ENCODE measurements at places on chromosomes 4 and X.

GRCh38 chrX:20217271-20217670 is 49.4 kb downstream of the RPS6KA3 start:
- DNase-seq = peak; percentile 62

DNA sequence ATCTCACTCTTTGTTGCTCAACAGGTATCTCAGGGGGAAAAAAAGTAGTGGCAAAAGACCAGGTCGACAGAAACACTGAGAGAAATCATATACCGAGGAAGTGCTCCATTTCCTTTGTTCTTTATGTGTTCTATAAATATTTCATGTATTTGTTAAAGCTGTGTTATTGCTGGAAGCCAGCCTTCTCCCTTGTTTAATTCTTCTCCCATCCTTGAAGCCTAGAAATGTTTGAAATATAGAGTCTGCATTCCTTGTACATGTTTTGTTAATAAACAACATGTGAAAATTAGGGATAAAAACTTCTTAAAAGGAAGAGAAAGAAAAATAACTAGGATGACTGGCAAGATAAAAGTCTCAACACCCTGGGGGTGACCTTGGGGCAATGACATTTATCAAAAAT is 186.2 kb downstream of the ANKRD50 start:
- DNase-seq = no peak

DNA sequence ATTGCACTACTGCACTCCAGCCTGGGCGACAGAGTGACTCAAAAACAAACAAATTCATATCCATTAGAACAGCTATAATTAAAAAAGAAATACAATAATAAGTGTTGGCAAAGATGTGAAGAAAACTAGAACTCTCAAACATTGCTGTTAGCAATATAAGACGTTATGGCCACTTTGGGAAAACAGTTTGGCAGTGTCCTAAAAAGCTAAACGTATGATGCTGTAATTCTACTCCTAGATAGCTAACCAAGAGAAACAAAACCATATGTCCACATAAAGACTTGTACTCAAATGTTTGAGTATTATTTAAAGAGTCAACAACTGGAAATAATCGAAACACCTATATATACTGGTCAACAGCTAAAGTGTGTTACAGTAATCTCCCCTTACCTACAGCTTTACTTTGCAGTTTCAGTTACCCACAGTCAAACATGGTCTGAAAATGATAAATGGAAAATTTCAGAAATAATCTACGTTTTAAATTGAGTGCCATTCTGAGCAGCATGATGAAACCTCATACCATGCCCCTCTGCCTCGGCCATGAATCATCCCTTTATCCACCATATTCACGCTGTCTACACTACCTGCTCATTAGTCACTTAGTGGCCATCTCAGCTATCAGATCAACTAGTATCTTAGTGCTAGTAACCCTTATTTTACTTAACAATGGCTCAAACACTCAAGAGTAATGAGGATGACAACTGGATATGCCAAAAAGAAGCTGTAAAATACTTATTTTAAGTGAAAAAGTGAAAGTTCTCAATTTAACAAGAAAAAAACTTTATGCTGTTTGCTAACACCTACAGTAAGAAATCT is 4.9 kb downstream of the ELF2 start:
- no peak for DNase-seq

GRCh38 chr4:1760521-1761071 is 32.5 kb upstream of the FGFR3 start:
- no peak for DNase-seq

DNA sequence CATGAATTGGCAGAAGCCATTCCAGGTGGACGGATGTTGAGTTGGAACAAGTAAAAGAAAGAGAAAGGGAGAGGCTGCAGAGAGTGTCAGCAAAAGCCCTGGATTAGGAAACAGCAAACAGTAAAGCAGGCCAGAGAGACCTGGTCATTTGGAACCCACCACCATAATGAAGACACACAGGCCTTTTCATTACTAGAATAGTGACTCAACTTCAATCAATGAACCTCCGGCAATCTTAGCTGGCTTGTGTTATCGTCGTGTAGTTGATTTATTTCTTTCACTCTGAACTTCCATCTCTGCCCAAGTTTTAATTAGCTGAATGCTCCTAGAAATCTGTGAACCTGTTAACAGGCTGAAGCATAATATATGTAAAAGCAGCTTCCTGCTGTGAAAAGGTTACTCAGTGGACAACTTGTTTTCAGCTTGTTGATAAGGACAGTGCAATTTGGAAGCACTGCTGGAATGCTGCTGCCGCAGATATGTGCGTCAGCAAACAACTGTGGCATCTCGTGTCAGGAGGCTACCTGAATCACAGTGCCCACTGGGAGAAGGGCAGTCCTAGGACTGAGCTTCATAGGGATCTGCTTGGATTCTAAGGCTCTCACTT is 68.8 kb downstream of the SPANXN4 start:
- DNase-seq = no peak

GRCh38 chr4:56575820-56576429 is 70.3 kb downstream of the ARL9 start:
- DNase-seq = peak; percentile 37

- no peak for DNase-seq
These were observed 67.3 kb downstream of the SPRY1 start for GRCh38 chr4:123463869-123464268.

GRCh38 chr4:20592663-20593062 is 107.6 kb upstream of the PACRGL start:
- DNase-seq = no peak

GRCh38 chr4:54838301-54838700 is 180.5 kb downstream of the KIT start:
- DNase-seq = no peak

- no peak for DNase-seq
These were observed 6.2 kb upstream of the CSF2RA start for GRCh38 chrX:1262369-1262768.

GRCh38 chr4:149279331-149279730 is 536.3 kb downstream of the IQCM start:
- DNase-seq = no peak

- DNase-seq = peak; percentile 67
These were observed 97.3 kb upstream of the DCLK2 start for GRCh38 chr4:149980941-149981340.

DNA sequence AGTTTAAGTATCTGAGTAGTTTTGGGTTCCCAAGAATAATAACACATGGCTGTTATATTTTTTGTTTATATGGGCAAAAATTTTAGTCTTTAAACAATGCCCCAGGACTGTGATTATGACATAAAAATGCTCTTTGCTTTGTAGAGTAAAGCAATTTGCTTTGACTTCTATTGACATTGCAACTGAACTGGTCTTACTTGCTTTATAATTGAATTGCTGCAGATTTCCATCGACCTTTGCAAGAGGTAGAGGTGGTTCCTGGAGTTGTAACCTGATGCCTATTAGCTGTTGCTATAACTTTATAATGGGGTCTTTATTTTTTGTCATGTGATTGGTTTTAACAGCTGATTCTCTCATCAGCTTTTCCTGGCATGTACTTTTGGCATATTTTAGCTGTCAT is 302.9 kb downstream of the ARHGAP10 start:
- no peak for DNase-seq

DNA sequence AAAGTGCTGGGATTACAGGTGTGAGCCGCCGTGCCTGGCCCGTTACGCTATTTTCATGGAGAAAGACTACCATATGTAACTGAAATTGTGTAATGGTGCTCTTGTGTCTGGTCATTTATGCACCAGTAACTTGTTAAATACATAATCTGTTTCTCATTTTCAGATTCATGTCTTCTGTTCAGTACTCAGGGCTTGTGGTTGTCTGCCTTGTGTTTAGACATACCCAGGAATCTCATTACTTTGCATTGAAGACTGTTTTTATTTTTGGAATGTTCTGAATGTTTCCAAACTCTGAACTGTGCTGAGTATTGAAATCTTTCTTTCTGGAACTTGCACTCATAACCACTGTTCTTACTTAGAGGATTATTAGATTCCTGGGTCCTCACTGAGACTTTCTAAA is 52.8 kb downstream of the PDLIM5 start:
- DNase-seq = no peak

DNA sequence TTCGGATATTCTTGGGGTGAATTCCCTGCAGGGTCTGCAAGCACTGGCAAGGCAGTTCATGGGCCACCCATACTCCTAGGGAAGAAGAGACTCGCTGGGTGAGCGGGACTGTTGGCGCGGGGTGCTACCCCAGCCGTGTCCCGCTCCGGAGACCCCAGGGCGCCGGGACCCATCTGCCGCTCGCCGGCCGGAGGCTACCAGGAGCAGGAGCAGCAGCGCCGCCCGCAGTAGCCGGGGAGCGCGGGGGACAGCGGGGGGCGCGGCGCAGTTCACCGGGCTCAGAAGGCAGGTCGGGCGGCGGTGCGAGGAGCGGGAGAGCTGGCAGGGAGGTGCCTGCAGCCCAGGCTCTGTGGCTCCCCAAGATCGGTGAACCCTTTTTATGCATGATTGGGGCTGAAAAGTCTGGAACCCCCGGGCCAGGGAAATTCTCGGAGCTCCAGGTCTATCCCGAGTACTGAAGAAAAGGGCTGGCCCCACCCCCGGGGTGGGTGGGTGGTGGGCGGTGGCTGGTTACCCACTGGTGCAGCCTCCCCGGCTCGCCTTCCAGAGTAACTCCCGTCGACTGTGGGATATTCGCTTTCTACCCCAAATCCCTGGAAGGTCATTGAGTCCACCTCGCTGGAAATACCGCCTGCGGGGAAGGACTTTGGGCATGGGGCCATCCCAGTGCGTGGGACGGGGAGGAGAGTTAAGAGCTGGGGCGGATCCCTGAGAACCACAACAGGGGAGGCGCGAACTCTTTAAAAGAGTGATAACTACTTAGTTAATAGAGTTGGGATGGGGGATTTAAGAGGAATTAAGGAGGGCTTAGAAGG is 37.6 kb downstream of the PF4 start:
- DNase-seq = no peak

DNA sequence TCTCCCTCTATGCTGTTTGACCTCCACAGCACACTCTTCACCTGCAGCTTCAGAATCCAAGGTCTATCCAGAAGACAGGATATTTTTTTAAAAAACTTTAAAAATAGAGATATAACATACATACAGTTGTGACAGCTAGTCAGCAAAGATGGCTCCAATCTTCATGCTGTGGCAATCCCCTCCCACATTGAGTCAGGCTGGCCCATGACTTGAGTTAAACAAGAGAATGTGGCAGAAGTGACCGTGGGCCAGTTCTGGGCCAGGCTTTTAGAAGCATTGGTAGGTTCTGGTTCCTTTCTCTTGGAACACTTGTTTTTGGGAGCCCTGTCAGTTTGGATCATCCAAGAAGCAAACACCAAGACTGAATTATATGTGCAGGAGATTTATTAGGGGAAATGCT is 36.1 kb upstream of the REPS2 start:
- DNase-seq = no peak

DNA sequence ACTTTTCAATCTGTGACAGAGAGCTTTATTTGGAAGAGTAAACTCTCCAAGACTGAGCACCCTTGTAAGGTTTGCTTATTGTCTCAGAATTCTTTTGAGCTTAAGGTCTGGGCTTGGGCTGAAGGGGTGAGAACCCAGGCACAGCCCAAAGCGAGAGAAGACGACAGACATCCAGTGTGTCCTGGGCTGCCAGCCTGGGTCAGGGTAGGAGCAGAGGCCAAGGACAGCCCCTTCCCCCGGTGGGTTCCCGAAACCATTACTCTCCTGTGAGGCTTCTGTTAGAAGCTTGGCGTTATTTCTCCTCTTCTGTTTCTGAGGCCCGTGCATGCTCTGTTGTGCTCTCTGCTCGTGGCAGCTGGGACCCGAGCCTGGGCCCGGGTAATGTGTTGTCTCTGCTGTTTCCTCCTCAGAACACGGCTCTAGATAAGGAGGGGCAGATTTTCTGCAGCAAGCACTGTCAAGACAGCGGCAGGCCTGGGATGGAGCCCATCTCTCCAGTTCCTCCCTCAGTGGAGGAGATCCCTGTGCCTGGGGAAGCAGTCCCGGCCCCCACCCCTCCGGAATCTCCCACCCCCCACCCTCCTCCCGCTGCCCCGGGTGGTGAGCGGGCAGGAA is 177.5 kb downstream of the DCLK2 start:
- DNase-seq = no peak

DNA sequence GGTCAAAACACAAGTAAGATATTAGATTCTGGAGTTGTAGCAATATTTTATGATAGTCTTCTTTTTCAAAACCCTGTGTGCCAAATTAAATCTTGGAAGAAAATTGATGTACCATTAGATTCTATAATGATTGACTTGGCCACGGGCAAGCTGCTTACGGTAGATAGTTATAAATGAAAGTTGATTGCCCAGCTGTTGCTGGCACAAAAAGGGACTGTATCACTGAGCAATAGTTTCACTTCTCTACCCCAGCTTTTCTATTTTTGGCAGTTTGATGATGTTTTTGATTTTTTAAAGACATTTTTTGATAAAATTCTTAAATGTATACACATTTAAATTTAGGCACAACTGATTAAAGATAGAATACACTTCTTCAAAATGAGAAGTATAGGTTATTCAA is 333.3 kb downstream of the TRAM1L1 start:
- no peak for DNase-seq

- no peak for DNase-seq
These were observed 123.2 kb upstream of the IGFBP7 start for GRCh38 chr4:57233386-57233785.

DNA sequence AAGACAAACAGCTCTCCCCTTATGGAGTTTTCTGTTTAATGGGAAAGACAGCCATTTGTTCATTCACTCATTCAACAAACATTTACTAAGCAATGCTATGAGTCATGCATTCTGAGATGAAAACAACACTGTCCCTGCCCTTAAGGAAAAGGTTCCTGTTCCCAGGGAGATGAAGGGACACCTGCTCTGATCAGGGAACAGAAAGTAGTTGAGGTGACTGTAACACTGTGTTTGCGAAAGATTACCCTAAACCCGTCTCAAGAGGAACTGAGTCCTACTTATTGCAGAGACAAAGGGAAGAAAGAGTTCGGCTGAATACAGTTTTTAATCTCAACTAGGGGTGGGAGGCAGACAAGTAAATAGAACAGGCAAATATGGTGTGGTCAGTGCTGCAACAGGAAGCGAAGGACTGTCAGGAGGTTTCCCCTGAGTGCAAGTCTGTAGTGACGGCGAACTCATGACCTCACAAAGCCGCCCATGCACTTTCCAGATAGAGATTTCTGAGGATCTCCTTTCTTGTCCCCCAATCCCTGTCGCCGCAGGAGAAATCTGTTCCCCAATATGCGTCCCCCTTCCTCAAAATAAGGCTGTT is 712 bp downstream of the STX18 start:
- peak; percentile 74 for DNase-seq

DNA sequence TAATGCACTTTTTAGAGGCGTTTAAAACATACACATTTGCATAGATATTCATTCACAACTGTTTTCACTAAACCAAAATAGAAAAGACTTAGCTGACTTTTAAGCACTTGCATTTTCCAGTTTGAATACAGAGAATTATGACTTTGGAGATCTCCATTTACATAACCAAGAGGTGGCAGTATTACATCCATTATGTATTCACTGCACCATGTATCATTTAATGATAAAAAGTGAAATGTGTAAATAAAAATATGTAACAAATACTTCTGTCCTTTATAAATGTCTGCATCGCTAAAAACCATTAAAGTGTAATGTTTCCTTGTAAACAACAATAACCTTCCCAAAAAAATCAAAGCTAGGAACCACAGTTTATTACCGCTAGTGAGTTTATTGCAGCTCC is 413.2 kb downstream of the FGF13 start:
- DNase-seq = no peak

- no peak for DNase-seq
These were observed 132.5 kb downstream of the ATP10D start for GRCh38 chr4:47617607-47618006.

- no peak for DNase-seq
These were observed 109.6 kb downstream of the DRD5 start for GRCh38 chr4:9891056-9891455.

Measured in HT-29 (cell line).